T-cell (primary cell): ENCODE measurements at places on chromosomes 3 and 15.

GRCh38 chr15:60928970-60929369 is 300.1 kb downstream of the RORA start:
- DNase-seq: no peak

DNA sequence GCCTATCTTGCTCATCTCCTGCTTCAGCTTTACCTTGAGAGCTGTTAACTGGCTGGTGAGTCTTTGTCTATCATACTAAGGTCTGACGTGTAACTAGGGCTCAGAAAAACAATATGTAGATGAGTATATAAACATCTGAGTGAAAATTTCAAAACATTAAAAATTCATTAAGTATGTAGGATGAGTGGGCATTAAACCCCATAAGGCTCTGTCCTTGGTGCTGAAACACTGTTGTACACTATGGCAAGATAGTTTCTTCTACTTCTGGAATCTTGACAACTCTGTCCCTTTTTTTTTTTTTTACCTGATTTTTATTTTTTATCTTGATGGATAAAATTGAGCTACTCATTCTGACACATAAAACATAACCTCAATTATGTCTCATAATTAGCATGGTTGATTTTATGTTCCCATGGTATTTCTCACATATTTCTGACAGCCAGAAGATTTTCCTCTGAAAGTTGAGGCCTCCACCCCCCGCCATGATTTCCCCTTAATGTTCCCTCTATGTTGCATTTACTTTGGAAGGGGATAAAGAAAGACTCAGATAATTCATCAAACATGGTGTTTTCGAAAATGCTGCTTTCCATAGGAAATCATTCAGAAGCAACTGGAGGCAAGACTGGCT is 54.3 kb downstream of the DGKG start:
- no peak for DNase-seq

GRCh38 chr3:169931747-169932520 is 20.6 kb downstream of the SAMD7 start:
- DNase-seq: no peak

DNA sequence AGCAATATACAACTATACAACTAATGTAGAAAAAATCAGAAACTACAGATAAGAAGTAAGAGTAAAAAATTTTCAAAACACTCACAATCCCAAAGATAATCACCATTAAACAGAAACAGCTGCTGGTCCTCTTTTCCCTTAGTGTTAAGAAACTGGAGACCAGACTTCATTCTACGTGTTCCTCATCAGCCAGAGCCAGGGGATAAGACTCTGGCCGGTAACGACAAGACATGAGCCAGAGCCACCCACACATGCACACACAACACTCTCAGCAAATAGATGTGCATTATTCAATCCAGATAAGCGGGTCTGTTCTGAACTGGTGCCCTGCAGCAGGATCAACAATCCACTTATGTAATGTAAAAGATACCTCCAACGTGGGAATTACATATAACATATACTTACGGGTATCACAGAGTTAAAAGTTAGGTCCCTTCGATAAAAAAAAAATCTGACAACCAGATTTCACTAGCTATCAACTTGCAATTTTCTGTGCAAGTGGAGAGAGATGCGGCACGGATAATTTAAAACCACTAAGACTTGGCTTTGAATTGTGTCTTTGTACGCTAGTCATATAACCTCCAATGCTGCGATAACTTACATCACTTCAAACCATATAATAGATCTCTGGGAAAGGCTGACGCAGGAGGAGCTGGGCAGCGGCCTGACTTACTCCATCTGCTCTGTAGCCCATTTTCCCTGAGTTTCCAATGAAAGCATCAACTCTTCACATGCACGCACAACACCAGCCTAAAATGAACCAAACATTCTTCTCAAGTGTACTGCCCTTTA is 17.8 kb downstream of the PRICKLE2 start:
- no peak for DNase-seq

DNA sequence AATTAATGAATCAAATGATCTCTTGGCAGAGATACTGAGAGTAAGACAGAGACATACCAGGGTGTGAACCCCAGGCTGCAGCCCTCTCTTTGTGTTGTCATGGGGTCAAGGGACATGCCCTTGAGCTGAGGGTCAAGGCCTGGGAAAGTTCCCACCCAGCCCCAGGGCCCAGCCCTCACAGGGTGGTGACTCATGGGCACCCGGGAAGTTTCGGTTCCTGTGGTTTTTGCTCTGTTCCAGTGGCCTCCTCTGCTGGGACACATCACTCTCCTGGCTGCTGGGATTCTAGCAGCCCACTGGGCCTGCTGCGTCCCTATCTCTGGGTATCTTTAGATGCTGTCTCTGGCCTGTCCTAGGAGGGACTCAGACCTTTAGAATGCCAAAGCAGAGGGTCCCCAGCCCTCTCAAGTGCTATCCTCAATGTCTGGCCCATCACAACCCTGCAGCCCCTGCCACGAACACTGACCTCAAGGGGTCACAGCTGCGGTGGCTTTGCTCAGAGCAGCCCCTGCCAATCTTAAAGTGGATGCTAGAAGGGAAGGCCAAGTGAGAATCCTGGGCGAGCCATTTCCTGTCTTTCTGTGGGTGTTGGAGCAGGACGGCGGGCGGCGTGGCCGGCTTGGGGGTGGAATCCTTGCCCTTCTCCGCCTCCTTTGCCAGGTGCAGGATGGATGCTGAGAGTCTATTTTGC is 148.4 kb upstream of the TLE3 start:
- DNase-seq: no peak

DNA sequence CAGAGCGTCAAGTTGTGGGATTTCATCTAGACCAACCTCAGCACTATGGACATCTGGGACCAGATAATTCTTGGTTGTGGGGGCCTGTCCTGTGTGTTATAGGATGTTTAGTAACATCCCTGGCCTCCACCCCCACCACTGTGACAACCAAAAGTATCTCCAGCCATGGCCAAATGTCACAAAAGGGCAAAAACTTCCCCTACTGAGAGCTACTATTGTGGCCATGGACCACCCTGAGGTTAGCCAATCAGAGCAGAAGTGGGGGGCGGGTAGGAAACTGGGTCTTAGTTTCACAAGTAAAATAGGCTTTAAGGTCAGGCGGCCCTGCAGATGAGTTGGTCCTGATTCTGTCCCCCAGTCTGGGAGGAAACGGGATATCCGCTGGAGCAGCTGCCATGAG is 25.4 kb downstream of the KIF7 start:
- no peak for DNase-seq

GRCh38 chr3:25604107-25604805 is 60.5 kb downstream of the TOP2B start:
- no peak for DNase-seq

GRCh38 chr3:72756900-72757299 is 91.3 kb downstream of the SHQ1 start:
- DNase-seq: peak; percentile 56

- DNase-seq: no peak
Observed at GRCh38 chr3:73535137-73535536, 89.6 kb downstream of the PDZRN3 start.

DNA sequence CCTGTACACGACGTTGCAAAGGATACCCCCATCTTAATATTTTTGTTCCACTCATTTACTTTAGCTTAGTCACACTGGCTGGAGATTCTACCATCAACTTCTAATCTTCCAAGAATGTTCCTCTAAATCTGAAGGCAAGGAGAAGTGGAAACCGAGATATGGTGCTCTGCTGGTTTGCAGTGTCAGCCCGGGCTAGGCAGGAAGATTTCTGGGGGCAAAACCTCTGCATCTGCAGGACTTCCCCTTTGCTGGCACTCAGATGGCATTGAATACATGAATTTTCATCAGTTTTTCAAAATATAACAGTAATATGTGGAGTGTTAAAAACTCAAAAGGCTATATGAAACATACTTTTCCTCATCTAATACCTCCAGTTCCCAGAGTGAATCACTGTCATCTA is 240.4 kb downstream of the RPLP1 start:
- no peak for DNase-seq

- DNase-seq: no peak
Observed at GRCh38 chr15:31378363-31378903, 51.8 kb downstream of the KLF13 start.

GRCh38 chr15:91110407-91110806 is 10.3 kb downstream of the SV2B start:
- no peak for DNase-seq

- no peak for DNase-seq
Observed at GRCh38 chr3:100702082-100702979, 7.0 kb upstream of the TFG start.

GRCh38 chr3:2770451-2770850 is 339.7 kb downstream of the IL5RA start:
- no peak for DNase-seq

GRCh38 chr15:97875513-97876280 is 84.8 kb upstream of the ARRDC4 start:
- no peak for DNase-seq

DNA sequence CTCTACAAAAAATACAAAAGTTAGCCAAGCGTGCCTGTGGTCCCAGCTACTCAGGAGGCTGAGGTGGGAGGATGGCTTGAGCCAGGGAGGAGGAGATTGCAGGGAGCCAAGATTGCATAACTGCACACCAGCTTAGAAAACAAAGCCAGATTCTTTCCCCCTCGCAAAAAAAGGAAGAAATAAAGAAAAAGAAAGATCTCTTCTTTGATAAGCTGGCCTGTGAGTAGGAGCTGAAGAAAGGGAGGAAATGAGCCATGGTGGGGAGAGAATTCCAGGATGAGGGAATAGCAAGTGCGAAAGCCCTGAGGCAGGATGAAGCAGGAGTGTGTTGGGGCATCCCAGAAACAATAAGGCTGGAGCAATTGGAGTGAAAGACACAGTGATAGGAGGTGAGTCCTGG is 24.5 kb upstream of the TOP2B start:
- no peak for DNase-seq

GRCh38 chr15:55960946-55961345 is 32.5 kb downstream of the NEDD4 start:
- no peak for DNase-seq

GRCh38 chr3:52053307-52054304 is 2.8 kb downstream of the DUSP7 start:
- DNase-seq: peak; percentile 47

DNA sequence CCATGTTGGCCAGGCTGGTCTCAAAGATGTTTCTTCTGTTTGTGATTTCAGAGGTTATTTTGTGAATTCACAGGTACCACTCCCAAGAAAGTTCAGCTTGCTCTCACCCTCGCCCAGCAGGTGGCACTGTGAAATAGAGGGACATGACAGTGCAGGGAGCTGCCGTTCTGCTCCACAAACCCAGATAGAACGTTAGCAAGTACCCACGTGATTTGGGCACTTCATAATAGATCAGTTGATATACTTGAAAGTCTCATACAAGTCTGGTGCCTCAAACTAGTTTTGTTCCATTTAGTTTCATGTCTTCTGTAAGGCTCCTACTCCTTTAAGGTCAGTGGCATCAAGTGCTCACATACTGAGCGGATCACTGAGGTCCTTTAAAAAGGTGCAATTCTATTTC is 45.5 kb downstream of the FILIP1L start:
- DNase-seq: peak; percentile 80

DNA sequence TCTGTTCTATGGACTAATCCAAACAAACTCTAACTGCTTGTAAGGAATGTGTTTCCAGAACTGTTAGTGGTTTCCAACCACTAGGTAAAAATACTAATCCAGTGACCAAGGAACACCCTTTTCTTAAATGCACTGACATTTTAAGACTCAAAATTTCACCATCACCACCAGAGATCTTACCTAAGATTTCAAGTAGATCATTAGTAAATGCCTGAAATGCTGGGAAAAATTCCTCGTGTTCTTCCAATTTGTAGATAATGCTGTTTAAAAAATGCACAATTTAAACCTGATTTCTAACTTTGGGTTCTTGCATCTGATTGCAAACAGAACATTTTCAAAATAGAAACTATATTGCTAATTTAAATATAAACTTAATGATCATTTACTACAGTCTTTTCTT is 63.4 kb downstream of the ESYT3 start:
- no peak for DNase-seq

GRCh38 chr15:88832820-88833730 is 29.8 kb downstream of the ACAN start:
- no peak for DNase-seq

GRCh38 chr3:194685065-194685717 is 492 bp upstream of the FAM43A start:
- no peak for DNase-seq

DNA sequence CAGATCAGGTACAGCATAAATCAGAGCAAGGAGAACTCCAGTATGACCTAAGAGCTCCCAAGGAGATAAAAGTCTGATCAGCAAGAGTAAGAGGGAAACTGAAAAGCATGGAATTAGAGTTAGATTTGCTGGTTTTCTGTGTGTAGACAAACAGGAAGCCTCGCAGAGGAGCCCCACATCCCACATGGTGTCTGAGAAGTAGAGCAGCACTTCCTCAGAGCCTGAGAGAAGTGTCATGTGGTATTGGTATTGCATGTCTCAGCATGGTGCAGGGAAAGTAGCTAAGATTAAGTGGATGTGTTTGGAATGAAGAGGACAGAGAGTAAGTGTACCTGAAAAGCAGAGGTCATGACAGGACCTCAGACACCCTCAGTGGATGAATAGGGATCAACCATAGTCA is 175.4 kb upstream of the GBE1 start:
- no peak for DNase-seq

GRCh38 chr3:57094575-57094974 is 34.1 kb downstream of the SPATA12 start:
- no peak for DNase-seq

DNA sequence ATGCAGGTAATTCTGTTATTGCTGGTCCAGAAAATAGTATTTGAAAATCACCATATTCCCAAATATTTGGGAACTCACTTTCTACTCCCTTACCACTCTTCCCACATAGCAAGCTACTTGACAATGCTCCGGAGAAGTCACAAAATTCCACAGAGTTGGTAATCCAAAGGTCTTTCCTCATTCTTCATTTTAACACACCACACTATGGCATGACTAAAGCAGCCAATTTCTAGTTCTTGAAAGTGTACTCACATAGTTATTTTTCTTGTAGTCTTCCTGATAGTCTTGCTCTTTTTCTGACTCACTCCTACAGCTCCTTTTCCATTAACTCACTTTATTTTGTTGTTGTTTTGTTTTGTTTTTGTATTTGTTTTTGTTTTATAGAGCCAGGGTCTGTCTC is 67.2 kb downstream of the MYO9A start:
- no peak for DNase-seq

DNA sequence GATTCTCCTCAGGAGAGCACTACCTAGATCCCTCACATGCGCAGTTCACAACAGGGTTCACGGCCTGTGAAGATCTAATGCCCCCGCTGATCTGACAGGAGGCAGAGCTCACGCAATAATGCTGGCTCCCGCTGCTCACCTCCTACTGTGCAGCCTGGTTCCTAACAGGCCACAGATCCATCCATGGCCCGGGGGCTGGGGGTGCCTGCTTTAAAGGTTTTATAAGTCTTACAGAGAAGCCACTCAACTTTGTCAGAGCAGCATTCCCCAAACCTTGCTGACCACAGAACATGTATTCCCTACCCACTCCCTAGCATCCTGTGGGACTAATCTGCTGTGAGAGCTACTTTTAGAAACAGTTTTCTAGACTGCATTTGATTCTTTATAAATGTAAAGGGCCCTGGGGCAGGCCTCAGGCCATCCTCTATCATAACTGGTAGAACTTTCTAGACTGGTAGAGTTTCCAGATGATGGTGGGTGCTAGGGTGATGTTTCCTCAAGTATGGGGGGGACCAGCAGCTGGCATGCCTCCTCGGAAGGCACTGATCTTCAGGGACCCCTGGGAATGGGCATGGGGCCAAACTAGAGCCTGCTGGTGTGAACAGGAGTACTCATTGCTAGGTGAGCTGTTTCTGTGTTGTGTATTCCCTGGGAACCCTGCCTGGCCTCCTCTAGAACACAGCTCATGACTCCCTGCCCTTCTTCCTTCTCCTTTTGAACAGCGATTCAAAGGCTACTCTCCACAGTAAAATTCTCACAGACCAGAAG is 25.7 kb upstream of the RAD18 start:
- DNase-seq: no peak
